T-helper 17 cell (primary cell): ENCODE measurements at places on chromosomes 6 and 20. TPM values are rescaled to one million over a fixed set of nuclear protein-coding genes. Genes with fewer than 3 reads are reported as not detected.

TP53TG5 gene
- total RNA-seq: not detected

EGFL8 gene
- 9.6 TPM for total RNA-seq

LAMA2 gene
- 3.4 TPM for total RNA-seq

PIGT gene
- 136 TPM for total RNA-seq

CTCFL gene
- not detected for total RNA-seq

FUT9 gene
- not detected for total RNA-seq

FAM209A gene
- total RNA-seq: 3.8 TPM

- DNase-seq: no peak
Measured at GRCh38 chr6:70849348-70850069, 107.4 kb downstream of the B3GAT2 start.

DNA sequence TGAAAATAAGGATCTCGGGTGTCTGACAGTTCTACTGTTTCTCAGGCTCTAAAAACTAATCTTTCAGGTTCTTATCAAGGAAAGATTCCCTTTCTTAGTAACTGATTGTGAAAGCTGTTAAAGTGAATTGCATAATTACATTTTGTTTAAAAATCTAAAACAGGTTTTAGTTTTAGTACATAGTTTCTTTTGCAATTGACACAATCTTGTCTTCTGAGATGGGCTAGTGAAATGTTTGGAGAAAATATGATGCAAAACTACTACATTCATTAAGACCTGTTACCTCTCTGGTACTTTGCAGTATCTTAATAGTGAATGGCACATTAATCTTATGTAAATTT lies 298.4 kb downstream of the UTRN start:
- no peak for DNase-seq

- no peak for DNase-seq
Measured at GRCh38 chr6:81634155-81634880, 118.2 kb downstream of the TENT5A start.

GRCh38 chr6:108407904-108408827 lies 113.3 kb downstream of the AFG1L start:
- DNase-seq: no peak

GRCh38 chr6:96301023-96301422 lies 220.6 kb upstream of the UFL1 start:
- no peak for DNase-seq

- no peak for DNase-seq
Measured at GRCh38 chr6:79710127-79710526, 79.0 kb downstream of the SH3BGRL2 start.

- DNase-seq: no peak
Measured at GRCh38 chr20:25229486-25230165, 18.3 kb upstream of the PYGB start.

DNA sequence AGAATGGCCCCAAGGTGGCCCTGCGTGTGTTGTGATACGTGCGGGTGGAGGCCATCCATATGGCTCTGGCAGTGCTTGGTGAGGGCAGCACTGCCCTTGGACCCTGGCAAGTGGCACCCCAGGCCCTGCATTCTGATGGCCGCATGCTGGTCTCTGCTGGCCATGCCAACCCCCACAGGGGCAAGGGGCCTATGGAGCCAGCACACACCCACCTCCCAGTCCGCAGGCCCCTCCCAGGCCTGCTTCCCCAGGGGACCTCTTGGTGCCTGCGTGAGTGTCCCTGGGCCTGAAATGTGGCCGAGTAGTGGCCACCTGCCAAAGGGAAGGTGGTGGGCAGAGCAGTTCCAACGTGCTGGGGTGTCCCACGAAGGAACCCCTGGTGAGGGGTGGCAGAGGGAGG lies 17.6 kb downstream of the NQO2 start:
- DNase-seq: no peak

- DNase-seq: no peak
Measured at GRCh38 chr20:1328680-1329330, at the start of gene SDCBP2. Gene SDCBP2 (minus strand): TSS chr20:1329139. CDS start chr20:1320416, 8,723 bp downstream.

GRCh38 chr6:67248077-67248476 lies 1387.0 kb upstream of the ADGRB3 start:
- DNase-seq: no peak

- no peak for DNase-seq
Measured at GRCh38 chr6:106383573-106383972, 23.1 kb downstream of the CRYBG1 start.

- DNase-seq: no peak
Measured at GRCh38 chr6:4088704-4089103, 9.8 kb upstream of the FAM217A start.
